ENCODE measurements at places on chromosomes 6 and 20.

DNA sequence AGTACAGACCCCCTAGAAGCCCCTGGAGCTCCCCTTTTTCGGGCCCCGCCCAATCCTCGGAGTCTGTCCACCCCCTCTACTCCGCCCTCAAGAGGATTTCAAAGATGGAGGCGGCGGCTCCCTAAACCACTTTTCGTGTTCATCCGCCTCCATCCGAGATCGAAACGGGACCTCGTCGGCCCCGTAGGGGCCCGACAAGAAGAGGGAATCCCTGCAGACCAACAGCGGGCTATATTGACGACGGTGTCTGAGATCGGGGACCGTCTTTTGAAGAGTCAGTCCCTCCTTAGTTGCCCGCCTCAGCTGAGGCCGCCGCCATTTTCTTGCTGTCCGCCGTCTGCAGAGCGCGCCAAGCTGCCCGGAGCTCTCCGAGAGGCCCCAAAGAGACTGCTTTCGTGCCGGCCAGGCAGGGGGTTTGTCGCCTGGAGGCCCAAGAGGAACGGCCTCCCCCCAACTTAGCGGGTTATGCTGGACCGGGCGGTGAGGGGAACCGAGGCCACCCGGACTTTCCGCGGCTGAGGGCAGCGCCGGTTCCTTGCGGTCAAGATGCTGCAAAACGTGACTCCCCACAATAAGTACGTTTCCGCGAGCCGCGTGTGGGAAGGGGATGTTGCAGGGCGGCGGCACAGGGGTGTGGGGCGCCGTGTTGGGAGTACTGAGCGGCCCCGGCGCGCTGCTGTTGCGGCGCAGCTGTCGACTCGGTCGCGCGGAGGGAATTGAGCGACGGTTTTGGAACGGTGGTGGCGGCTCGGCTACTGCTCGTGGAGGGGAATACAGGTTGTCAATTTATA lies 4.2 kb downstream of the BRD2 start:
- no peak for DNase-seq

GRCh38 chr6:105370351-105370750 lies 32.5 kb downstream of the PREP start:
- DNase-seq, result no peak

- no peak for DNase-seq
These were observed 86.1 kb downstream of the BMP7 start for GRCh38 chr20:57180387-57180786.

DNA sequence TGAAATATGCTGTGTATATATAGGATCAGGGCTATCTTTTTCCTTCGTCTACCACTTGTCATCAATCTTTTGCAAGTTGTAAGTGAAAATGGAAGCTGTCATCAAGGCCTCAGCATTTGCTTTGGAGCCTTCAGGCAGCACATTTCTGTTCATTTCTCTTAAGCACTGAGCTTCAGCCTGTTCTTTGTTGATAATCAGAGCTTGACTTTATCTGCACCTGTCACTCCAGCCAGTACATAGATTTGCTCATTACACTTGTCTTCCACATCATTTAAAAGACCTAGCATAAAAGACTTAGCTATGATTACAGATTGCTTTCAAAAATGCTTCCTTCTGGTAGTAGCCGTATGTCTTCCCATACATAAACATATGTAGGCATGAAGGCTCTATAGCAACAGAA lies 189.8 kb upstream of the GRIK2 start:
- no peak for DNase-seq

GRCh38 chr6:19070520-19070919 lies 683.4 kb downstream of the RNF144B start:
- DNase-seq, result no peak

DNA sequence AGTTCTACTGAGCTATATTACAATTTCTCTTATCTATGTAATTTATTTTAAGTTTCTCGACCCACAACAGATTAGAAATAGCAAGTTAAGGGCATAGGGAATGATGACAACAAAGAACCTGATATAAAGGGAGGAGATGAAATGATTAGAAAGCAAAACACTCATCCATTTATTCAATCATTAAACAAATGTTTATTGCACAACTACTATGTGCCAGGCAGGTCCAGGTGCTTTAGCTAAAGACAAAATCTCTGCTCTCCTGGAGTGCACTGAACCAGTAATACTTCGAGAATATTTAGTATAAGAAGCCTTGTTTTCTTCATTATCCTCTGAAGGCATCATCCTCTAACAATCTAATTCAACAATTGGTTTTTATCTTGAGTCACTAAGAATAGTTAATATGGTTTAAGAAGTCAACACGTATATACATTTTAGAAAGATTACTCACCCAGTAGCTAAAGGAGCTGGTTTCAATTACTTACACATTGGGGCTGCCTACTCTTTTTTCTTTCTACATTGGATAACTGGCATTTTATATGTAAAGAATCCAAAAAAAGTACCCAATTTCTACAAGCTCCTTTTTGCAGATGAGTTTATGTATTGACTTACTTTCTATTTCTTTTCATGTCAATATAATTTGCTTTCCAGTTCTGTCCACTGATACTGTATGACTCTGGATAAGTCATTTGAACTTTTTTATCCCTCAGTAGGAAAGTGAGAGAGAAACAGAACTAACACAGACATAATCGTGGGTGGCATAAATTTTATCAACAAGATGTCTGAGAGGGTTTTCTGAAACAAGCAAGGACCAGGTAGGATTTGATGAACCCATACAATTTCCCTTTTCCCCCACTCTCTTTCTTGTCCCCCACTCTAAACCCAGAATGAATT lies 312.6 kb downstream of the CLIC5 start:
- no peak for DNase-seq

DNA sequence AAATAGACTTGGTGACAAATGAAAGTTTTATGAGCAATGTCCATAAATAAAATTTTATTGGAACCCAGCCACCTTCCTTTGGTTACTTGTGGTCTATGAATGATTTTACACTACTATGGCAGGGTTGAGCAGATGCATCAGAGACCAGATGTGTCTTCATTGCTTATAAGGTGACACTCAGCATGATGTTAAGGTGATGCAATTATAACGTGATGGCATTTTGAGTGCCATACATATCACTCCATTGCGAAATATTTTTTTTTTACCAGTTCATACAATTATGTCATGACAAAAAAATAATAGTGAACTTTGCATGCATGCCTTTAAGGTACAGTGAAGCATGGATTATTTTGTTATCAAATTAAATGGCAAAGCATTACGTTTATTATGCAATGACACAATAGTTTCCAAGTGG lies 96.0 kb downstream of the ADTRP start:
- DNase-seq, result no peak

GRCh38 chr6:45838451-45838850 lies 177.2 kb downstream of the CLIC5 start:
- no peak for DNase-seq

DNA sequence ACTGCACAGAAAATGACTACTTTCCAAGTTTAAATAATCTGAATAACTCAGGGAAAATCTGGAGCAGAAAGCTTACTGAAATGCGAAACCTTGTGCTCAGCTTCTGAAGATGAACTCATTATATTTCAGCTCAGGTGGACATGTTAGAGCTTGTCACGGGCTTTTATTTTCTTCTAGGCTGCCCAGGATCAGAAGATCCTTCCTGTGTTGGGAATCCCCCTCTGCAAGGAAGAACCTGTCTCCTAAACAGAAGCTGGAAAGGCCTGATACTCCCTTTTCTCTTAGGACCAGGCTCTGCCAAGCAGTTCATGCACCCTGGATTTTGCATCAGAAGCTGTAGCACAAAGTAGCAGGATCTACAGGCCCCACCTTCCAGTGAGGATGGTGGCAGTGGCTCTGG lies 5.1 kb upstream of the SLC2A12 start:
- DNase-seq, result no peak

DNA sequence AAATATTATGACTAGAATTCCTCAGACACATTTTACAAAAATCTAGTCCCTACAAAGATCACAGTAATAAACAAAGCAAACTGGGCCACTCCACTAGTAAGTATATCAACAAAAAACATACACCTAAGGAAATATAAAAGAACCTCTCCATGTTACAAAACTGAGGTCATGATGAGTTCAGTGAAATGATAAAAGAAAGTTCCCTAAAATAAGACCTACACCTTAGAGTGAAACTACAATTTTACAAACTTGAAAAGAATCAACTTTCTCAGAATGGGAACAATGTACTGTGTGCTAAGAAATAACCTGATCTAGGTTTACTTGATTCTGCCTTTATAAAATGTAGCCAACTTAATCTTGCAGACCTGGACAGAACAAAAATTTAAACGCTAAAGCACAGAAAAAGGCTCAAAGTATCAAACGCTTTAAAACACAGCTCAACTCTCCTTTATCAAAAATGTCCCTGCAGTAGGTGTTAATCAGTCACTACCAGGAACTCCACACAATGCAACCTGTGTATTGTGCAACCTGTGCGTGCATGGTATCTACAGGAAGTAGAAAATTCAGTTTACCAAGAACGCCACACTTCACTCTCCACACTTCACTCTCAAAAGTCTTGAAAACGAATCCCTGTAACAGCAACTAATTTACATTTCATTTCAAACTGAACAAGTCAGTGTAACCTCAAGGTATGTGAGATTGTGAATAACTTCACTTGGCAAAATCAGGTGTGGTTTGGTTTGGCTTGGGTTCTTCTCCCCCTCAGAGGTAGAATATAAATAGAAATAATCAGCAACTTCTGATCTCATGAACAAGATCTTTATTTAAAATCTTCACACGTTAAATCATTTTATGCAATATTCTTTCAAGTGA lies 1.8 kb downstream of the RALGAPA2 start:
- DNase-seq, result no peak

DNA sequence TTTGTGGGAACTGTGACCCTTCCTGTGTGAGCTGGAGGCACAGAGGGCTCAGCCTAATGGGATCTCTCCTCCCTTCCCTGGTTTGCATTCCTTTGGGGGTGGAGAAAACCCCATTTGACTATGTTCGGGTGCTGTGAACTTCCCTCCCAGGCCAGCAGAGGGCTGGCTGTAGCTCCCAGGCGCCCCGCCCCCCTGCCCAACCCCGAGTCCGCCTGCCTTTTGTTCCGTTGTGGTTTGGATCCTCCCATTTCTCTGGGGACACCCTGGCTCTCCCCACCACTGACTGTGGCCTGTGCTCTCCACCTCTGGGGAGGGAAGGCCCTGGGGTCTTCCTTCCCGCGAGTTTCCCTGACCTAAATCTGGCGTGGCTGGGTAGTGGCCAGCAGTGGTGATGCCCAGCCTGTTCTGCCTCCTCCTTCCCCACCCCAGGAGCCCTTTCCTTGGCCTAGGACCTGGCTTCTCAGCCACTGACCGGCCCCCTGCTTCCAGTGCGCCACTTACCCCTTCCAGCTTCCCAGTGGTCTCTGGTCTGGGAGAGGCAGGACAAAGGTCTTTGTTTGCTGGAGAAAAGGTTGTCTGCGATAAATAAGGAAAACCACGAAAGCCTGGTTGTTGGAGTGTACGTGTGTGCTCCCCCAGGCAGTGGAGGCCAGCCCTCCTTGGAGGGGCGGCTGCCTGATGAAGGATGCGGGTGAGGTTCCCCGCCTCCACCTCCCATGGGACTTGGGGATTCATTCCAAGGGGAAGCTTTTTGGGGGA lies 4.9 kb downstream of the VEGFA start:
- no peak for DNase-seq

DNA sequence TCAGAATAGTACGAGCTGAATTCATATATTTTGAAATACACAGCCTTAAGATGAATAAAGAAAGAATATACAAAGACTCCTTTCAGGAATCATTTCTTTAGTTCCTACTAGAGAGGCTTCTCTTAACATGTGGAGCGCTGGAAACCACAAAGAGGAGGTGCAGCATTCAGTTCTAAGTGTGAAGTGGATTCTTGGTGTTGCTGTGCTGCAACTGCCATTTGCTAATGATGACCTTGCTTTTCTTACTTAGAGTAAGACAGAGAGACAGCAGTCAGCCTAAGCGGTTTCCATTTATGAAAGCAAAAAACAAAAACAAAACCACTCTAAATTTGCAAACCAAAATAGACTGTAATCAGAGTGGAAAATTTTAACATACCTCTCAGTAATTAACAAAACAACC lies 629.0 kb downstream of the EPHA7 start:
- DNase-seq, result no peak
